Left lobe of liver (tissue), 2 donors: ENCODE measurements at places on chromosomes 7 and 10.

GRCh38 chr7:1725766-1726630 is 55.9 kb downstream of the ELFN1 start:
- DNase-seq = no peak

- DNase-seq = no peak
These were observed 267.5 kb upstream of the HABP2 start for GRCh38 chr10:113285305-113285704.

GRCh38 chr10:16907687-16908086 is 90.5 kb upstream of the RSU1 start:
- no peak for DNase-seq

GRCh38 chr7:94088560-94088959 is 84.4 kb upstream of the BET1 start:
- no peak for DNase-seq

DNA sequence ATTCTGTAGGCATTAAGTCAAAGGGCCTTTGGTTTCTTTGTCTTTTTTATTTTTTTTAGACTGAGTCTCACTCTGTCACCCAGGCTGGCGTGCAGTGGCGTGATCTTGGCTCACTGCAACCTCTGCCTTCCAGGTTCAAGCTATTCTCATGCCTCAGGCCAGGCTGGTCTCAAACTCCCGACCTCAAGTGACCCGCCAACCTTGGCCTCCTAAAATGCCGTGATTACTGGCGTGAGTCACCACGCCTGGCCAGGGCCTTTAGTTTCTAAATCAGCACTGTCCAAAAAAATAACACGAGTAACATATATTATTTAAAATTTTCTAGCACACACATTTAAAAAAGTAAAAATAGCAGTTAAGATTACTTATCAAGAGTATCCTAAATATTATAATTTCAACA is 11.1 kb upstream of the ACSL5 start:
- peak; percentile 88 for DNase-seq

- no peak for DNase-seq
These were observed 83.5 kb upstream of the LRRTM3 start for GRCh38 chr10:66842371-66842770.

DNA sequence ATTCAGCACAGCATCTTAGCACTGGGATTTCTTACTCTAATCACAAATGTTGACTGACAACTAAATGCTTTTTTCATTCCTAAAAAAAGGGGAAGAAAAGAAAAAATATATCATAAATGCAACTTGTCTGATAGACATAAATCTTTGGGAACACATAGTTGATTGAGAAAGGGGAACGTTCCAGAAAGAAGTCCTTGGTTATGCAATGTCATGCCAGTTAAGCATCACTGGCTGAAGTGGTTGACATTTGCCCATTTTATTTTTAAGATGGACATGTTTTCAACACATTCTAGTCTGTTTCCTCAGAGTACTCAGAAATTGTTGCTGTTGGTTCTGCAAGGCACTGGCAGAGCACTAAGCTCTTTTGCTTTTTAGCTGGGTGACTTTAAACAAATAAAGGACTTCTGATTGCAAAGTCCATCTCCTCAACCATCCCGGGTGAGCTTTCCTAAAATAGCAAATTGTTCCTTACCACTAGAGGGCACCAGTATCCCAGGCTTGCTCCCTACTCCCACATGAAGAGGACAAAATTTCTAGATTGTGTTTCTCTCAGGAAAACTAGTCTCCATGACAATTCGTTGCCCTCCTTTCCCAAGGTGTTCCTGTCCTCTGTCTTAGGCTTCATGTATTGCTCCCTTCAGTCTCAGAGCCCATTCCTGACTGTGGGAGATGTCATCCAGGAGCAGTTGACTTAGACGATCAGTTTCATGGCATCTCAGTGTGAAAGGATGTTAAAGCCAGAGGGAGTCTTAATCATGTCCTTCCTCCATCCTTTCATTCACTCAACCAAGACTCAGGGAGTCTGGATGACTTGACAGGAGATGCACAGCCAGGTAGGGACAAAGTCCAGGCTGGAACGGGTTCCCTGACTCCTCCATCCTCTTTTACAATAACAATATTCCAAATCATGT is 23.9 kb downstream of the OPALIN start:
- no peak for DNase-seq

DNA sequence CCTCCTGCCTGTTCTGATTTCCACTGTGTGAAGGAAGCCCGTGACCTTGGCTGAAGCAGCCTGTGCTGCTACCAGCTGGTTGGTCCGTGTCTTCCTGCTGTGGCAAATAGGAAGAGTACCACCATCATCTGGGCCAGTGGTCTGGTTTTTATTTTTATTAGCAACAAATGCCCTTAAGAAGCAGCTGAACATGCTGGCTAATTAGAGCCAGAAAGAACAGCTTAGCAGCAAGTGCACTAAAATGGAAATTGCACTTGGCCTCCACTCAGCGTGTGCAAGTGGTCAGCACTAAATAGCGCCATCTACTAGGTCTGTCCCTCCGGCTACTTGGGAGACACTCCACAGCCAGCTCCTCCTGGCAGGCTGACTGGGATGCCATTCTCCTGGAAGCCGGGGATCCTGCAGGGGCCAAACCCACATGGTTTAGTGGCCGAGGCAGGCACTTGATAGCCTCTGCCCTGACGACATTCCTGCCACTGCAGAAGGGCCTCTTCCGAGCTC is 690.3 kb upstream of the FOXK1 start:
- DNase-seq = no peak

GRCh38 chr7:81721437-81721836 is 48.4 kb downstream of the HGF start:
- no peak for DNase-seq

DNA sequence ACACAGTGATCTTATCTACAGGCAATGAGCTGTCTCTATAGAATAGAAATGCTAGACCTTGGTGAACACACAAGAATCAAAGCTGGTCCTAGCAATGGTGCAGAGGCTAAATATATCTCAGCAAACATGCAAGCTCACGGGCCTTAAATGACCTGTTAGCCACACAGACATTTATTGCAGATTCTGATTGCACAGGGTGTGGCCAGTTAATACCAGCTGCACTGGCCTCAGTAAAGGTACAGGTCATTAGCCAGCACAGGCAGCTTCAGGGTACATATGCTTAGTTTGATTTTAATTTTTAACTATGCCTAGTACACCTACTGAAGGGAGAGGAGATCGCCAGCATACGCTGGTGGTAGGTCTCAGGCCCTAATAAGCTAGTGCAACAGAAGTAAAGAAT is 265.4 kb upstream of the DGKB start:
- DNase-seq = no peak

DNA sequence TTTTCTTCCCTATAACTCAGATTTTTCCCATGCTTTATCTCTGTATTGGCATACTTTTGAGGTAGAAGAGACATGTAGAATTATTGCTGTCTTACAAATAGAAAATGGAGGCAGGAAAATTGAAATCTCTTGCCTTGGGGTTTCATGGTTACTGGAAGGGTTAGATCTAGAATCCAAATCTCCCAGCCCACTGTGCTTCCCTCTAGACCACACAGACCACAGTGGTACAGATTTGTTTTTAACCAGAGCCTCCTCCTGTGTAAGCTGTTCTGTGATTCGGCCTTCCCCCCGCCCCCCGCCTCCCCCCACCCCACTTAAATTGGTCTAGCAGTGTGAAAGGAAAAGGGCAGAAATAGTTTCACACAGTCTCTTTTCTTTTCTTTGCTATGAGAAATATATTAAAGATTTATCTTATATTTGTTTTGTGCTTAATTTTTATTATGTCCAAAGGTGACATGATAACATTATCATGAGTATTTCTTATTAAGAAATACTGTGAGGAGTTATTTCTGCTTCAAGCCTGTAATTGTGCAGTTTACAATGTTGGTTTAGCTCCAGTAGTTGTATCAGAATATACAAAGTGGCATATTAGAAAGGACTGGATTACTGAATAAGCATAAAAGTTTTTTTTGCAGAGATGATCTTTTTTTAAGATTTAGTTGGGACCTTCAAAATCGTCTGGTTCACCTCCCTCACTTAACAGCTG is 368.8 kb upstream of the BMPER start:
- no peak for DNase-seq

- no peak for DNase-seq
These were observed 41.3 kb downstream of the WNT2 start for GRCh38 chr7:117281562-117281961.

DNA sequence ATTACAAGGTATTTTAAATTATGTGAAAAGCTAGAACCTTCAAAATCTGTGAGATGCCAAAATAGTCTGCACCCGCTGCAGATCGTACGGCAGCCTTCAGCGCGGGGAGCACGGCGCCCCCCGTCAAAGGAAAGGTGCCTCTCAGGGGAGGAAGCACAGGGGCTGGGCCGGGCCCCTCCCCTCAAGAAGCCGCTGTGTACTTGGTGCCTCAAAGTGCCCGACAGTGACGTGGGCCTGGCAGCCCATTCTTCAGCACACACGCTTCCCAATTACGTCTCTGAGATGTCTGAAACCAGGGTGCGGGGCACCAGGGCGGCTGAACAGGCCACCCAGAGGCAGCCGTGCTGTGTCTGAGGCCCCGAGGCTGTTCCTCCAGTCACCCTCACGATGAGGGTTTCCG is 116.1 kb downstream of the INPP5A start:
- DNase-seq = no peak

GRCh38 chr7:157005456-157006204 is 4.8 kb downstream of the MNX1 start:
- no peak for DNase-seq

DNA sequence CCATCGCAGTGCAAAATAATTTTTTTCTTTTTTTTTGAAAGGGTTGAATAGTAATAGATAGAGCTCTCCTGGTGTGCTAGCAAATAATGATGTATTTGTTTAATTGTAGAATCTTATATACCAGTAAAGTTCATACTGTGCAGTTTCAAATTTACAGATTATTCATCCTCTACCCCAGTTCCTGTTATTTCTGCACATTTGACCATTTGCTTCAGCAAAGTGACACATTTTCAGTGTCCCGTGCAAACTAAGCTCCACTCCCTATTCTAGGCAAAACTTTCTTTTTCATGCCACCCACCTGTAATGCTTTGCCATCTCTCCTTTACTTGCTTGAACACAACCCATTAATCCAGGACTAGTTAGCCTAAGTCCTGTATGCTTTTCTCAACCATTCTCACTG is 43.0 kb downstream of the SHOC2 start:
- DNase-seq = no peak

DNA sequence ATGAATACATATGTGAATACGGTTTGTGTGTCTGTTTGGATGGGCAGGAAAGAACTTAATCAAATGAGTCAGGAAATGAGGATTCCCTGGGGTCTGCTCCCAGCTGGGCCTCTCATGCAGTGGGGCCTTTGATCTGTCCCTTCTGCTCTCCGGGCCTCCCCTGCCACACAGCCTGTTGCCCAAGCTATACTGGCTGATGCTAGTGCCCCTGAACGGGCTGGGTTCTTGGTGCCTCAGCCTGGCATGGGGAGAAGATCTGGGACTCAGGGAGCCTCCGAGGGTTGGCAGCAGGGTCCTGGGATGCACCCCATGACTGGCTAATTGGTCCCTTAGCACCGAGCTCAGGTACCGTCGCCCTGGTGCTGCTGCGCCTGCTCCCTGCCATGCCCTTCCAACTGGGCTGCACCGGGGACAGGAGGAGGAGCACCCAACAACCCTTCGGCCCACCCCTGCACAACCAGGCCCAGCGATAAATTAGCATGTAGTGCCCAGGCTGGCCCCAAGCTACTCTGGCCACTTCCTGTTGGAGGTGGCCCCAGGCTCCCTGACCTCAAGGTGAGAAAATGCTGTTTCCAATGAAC is 59.9 kb upstream of the DUSP5 start:
- no peak for DNase-seq

GRCh38 chr10:49664842-49665355 is 14.6 kb upstream of the C10orf53 start:
- no peak for DNase-seq

DNA sequence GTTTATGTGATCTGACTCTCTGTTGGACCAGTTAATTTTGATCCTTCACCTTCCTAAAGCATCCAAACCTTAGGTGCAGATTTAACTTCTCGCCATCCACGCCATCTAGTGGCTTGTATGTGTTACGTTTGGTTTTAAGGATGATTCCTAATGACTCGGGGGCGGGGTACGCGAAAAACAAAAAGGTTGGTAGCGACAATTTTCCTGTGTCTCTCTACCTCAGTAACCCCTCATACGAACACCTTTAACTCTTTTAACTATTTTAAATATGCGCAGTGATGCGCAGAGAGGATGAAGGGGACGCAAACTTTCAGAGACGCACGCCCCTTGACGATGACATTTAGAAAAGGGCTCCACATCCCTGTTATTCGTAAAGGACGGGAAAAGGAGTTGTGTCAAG is 714 bp upstream of the KCND2 start:
- no peak for DNase-seq

- DNase-seq = no peak
These were observed 36.1 kb downstream of the CRHR2 start for GRCh38 chr7:30646154-30646553.

GRCh38 chr7:39757604-39758003 is 134.2 kb downstream of the RALA start:
- DNase-seq = no peak
